H1 (cell line): ENCODE measurements at places on chromosomes 12 and 14. TPM values are rescaled to one million over a fixed set of nuclear protein-coding genes. Genes with fewer than 3 reads are reported as not detected.

- no peak for DNase-seq
Measured at GRCh38 chr12:22310709-22311108, 23.8 kb downstream of the ST8SIA1 start.

DNA sequence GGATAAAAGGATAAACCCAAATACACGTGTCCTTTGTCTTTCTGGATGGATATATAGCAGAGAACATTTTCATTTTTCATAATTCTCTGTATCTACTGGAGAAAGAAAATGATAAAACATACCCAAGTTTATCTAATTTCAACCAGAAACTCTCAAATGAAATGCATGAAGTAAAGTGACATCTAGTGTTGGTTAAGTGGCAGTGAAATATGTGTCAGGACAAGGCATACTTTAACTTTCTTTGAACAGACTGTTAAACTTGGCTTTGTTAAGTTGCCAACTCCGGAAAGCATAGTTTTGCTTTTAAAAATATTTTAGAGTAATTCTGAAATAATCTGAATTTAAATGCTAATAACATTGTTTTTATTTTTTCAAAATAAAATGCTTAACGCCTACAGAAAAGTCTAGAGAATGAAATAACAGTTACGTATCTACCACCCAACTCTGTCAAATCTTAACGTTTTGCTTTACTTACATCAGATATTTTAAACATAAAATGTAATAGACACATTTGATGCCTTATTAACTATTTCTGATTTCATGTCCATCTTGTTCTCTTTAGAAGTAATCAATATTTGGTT lies 25.2 kb upstream of the NTN4 start:
- DNase-seq = no peak

NRXN3 gene
- 3.0 and 4.1 TPM in 2 replicates for total RNA-seq

DNA sequence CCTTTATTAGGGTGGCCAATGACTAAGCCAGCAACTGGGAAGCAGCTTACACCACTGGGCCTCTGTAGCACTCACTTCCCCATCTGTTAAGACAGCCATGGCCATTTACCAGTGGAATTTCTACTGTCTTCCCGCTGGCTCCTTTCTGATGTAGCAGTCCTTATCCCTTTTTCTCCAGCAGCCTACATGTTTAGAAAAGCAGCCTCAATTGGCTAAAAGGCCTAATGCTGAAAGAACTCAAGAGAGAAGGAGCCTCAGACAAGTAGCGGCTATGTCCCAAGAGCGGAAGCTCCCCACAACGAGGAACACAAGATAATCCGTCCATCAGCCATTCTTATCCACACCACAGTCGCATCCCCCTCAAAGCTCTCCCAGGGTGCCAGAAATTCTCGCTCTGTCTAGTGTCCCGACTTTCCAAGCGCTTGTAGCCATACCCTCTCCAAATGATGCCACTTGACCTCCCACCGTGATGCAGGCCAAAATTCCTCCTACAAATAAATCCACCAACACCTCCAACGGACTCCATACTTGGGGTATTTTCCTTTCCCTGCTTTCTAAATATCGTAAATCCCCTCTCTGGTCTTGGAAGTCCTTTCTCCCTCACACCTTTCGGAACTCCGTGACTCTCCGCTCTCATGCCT lies 624 bp downstream of the M6PR start:
- peak; percentile 48 for DNase-seq

GRCh38 chr12:98519257-98519907 lies 4.0 kb downstream of the TMPO start:
- DNase-seq = no peak

DNA sequence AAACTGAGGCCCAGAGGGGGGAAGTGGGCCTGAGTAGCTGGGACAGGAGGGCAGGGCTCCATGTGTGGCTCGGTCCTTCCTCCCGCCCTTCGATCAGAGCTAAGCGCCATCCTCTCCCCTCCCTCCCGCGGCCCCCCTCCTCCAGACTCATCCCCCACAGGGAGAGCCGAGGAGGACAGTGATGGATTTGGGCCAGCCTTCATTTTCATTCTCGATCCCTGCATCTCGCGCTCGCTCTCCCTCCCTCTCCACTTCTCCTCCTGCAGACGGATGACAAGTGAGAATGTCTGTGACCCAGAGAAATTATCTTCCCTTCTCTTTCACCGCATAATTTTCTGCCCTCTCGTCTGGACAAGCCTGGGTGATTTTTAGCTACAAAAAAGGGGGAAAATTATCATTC lies 183.3 kb downstream of the RBM19 start:
- DNase-seq = no peak

DNA sequence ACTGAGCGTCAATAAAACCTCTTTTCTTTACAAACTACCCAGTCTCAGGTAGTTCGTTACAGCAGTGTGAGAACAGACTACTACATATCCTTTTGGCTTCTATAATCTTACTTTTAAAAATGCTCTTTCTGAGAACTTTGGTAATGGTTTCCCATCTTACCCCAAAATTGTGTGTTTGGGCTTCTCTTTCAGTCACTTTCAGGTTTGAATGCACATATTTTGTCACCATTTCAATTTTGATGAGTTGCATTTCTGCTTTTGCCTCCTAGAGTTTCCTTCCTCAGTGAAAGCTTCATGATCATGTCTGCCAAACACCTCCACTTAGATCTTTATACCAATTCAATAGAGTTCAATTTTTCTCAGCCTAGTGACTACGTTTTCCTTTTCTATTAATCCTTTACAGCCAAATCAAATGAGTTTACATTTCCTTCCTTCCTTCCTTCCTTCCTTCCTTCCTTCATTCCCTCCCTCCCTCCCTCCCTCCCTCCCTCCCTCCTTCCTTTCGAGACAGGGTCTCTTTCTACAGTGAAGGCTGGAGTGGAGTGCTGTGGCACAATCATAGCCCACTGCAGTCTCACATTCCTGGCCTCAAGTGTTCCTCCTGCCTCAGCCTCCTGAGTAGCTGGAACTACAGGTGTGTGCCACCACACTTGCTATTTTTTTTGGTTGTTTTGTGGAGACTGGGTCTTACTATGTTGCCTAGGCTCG lies 124.9 kb downstream of the BCAT1 start:
- no peak for DNase-seq

DNA sequence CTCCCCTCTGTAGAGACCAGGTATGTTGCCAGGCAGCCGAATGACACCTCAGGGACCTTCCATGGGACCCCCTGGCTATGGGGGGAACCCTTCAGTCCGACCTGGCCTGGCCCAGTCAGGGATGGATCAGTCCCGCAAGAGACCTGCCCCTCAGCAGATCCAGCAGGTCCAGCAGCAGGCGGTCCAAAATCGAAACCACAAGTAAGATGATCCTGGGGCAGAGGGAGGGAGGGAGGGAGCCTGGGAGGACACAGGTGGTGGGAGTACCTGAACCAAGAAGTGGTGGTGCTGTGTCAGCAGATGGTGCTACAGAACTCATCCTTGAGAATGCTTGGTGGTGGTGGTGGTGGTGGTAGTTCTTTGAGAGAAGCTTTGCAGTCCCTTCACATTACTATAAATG lies 1.0 kb downstream of the SMARCD1 start:
- DNase-seq = no peak
